ENCODE measurements at places on chromosomes 4 and X.
A peak's percentile ranks its signal among the peaks of the same experiment; 100 is the strongest.

DNA sequence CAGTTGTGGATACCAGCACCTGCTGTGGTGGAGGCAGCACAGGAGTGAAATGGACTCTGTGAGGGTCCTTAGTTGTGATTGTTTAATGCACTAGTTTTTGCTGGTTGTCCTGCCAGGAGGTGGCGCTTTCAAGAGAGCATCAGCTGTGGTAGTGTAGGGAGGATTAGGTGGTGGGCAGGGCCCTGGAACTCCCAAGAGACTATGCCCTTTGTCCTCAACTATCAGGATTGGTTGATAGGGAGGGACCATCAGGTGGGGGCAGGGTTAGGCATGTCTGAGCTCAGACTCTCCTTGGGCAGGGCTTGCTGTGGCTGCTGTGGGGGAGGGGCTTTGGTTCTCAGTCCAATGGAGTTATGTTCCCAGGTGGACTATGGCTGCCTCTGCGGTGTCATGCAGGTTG, 121.9 kb downstream of the RRAGB start:
- no peak for DNase-seq

- DNase-seq, result no peak
These were observed 87.1 kb downstream of the TBC1D19 start for GRCh38 chr4:26670903-26671537.

- DNase-seq, result no peak
These were observed 88.1 kb upstream of the C1QTNF7 start for GRCh38 chr4:15339737-15340136.

DNA sequence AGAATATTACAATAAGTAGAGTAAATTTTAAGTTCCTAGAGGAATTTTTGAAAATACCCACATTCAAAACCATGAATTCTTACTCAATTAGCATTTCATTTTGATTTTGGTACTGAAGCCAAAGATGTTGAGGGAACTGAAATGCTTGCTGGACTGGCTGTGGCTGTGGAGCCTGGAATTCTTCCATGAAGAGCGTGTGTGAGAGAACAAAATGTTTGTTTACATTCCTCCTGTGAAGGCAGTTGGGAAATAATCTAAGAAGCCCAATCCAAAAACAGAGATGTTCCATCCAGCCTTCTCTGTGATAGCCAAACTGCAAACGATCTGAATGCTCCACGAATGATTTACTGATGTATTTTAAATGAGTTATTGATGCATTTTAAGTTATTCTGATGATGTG, 3.8 kb upstream of the ADH1B start:
- DNase-seq, result no peak

GRCh38 chr4:75919920-75920319, 17.7 kb upstream of the PPEF2 start:
- no peak for DNase-seq

DNA sequence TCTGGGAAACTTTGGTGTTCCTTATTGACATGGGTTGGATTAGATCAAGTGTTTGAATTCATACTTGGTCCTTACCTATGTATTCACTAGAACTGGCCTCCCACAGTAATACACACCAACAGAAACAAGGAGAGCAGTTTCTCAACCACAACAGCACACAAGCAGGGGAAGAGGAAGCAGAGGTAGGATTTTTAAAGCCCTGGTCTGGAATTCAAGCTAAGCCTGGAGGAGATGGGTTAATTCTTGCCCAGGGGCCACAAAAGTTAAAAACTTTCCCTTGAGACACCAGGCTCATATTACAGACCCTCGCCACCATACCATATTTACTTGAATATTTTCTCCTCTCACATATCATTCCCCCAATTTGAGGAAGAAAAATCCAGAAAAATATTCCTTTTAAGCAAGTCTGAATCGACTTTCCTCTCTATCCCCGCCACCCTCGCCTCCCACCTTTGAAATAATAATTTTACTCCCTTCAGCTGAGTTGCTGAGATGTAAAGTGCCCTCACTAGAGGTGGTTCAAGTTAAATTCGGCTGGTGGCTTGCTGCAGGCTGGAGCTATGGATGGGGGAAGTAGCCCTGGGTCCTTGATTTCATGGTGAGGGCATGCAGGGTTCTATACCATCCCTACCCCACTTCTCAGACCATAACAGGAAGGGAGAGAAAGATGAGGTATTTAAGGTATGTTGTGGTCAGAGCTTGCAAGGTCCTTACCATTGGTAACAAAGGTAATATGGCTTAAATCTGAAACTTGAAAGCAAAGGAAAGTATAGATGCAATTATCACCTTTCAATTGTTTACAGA, 440.2 kb downstream of the INPP4B start:
- no peak for DNase-seq

DNA sequence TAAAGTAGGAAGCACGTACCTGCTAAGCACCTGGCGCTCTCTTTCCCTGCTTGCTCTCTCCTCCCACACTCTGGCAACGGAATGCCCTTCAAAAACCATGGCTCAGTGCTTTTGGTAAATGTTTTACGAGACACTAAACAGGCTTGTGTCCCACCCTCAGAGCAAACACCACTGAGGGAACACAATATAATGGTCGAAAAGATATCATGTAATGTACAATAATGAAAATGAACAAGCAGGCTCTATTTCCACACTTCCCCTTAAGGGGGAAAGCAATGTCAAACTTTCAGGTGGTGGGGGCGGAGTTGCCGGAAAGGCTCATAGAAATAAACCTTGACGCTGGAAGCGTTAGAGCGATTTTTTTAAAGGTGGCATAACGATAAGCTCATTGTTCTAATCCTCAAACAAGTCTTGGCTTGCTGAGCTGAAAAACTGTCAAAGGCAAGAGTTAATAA, 115.1 kb downstream of the RBM47 start:
- no peak for DNase-seq

- DNase-seq, result no peak
These were observed 150.1 kb downstream of the ADAM29 start for GRCh38 chr4:175068266-175068665.

- DNase-seq, result no peak
These were observed 25.7 kb upstream of the SLC16A2 start for GRCh38 chrX:74395556-74395955.

- DNase-seq, result no peak
These were observed 23.8 kb upstream of the PLK4 start for GRCh38 chr4:127856813-127857447.

GRCh38 chr4:122117743-122118142, 34.4 kb upstream of the BLTP1 start:
- DNase-seq, result no peak

DNA sequence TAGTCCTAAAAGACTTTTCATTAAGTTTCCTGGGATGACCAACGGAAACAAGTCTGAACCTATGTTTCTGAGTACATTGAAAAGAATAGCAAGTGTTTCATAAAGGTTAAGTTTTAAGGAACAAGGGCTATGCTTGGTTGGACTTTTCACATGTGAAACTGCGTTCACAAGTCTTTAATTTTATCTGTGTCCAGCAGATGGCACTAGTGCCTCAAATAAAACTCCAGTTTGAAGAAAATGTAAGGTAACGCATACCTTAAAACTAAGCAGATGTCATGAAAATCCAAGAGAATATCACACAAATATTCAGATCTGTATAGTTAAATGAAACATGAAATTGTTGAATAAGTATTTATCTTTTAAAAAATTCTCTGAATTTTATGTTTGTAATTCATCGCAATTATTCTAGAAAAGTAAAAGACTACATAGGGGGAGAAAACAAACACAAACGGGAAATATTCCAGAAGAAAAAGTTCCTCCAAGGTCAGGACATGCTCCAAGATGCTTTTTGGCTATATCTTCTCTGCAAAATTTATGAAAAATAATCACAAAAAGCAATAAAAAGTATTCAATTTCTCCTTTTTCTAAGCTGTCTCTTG, 89.6 kb upstream of the MAD2L1 start:
- peak; percentile 68 for DNase-seq

DNA sequence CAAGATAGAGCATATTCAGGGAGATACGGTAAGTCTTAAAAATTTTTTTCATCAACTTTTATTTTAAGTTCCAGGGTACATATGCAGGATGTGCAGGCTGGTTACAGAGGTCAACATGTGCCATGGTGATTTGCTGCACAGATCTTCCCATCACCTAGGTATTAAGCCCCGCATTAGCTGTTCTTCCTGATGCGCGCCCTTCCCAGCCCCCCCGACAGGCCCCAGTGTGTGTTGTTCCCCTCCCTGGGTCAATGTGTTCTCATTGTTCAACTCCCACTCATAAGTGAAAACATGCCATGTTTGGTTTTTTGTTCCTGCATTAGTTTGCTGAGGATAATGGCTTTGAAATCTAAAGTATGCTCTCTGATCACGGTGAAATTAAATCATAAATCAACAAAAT, 64.2 kb downstream of the HPRT1 start:
- DNase-seq, result no peak

DNA sequence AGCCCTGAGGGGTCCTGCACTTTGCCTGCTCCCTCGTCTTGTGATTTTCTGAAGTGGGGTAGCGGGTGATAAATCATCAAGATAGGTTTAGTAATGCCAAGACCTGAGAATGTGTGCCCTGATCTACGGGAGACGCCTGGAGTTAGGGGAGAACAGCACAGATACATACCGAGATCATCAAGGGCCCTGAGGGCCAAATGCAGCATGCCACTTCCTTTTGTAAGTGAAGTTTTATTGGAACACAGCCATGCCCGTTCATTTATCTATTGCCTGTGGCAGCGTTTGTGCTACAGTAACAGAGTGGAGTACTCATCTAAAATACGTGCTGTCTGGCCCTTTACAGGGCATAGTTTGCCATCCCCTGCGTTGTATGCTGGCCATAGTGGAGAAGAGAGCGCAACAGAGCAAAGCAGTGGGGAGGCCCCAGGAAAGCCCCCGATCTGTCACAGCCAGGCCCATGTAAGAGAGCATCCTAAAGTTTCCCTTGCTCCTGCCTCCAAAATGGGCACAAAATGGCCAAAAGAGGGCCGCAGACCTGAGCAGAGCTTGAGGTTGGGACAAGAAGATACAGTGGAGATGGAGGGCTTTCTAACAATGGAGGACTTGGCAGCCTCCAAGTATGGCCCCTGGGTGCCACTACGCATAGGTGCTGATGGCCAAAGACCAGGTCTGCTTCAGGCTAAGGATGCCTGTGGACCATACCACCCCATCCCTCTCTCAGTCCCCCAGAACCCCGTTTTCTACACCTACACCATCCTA, 167.0 kb downstream of the SMIM20 start:
- DNase-seq, result no peak

DNA sequence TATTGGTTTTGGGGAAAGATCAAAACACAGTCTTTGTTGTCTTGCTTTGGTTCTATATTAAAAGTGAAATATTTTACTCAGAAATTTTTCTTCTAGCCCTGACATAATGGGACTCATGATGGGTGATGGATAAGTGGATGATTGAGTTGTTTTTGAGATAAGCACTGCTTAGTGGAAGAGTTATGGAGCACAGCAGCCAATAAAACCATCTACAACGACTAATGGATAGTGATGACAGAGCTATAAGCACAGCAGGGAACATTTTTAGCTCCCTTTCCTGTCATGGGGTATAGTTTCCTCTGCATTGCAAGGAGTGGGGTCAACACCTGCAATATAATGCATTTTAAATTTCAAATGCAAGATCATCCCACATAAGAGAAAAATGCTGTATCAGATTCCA, 812.4 kb downstream of the STPG2 start:
- no peak for DNase-seq

- no peak for DNase-seq
These were observed 9.1 kb downstream of the SYN1 start for GRCh38 chrX:47610511-47610910.

DNA sequence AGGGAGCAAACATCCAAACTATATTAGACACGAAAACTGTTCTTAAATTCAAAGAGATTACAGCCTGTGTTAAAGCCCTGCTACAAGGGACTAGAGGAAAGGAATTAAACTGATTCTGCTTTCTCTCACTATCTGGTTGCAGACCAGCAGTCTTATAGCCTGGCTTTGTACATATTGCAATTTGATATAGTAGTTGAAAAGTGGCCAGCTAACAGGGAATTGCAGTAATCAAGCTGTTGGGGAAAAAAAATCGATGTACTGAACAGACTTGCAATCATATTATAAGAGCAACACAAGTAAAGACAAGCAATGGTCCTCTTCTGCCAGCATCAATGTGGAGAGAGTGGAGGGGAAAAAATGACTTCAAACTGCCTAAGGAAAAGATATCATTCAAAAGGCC, 364.4 kb upstream of the EPHA5 start:
- DNase-seq, result no peak

GRCh38 chrX:2955281-2955680, 26.1 kb upstream of the ARSD start:
- DNase-seq, result no peak

- no peak for DNase-seq
These were observed 197.7 kb upstream of the MAB21L2 start for GRCh38 chr4:150384249-150384648.

DNA sequence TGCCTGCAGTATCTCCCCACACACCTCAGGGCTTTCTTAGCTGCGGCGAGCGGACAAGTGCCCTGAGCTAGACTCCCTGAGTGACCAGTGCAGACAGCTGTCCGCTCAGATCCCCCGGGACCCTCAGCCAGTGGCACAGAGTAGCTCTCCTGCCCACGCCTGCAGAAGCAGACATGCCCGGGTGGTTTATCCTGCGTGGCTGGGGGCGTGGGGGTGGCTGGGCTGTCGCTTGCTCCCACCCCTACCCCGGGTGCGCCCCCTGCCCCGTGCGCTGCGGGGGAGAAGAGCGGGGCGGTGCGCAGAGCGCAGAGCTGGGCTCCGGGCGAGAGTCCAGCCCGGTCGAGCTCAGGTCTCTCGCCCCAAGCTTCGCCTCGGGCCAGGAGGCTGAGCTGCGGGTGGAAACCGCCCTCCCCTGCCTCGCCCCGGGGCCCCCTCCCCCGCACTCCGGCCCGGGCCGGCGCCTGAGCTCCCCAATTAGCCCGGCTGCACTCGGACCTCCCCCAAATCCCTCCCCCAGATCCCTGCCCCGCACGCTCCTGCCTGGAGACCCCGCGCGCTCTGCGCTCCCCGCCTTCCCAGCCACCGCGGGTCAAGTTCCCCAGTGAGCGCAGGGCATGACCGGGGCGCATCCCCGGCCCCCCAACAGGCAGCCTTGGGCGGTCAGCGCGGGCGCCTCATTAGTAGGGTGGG, 11.7 kb upstream of the SHOX start:
- no peak for DNase-seq

DNA sequence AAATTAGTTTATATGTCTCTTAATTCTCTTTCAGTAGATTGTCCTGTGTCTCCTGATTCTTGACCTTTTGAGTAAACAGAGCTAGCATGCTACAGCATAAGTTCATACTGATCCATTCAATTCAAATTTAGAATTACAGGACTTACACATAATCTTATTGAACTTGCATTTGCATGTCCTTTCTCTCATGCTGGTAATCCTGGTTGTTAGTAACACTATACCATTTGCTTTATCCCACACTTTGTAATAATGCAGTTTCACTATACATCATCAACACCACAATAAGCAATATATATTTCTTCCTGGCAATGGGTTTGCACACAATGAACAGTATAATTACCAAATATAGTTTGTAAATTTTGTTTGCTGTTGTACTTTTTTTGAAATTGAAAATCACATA, 937.2 kb upstream of the GRID2 start:
- no peak for DNase-seq
